Activated CD4-positive, alpha-beta T cell treated with anti-CD3 and anti-CD28 coated beads for 36 hours (primary cell): ENCODE measurements at places on chromosomes 5 and 9. TPM values are rescaled to one million over a fixed set of nuclear protein-coding genes. Genes with fewer than 3 reads are reported as not detected.

Gene CCNG1
- 120 TPM for total RNA-seq

Gene FSTL4
- not detected for total RNA-seq

Gene FAM221B
- not detected for total RNA-seq

Gene HOMER1
- 11.1 TPM for total RNA-seq

Gene FOXD4L4
- 0.07 TPM for total RNA-seq

Gene SSBP2
- 16.9 TPM for total RNA-seq

Gene PDCD1LG2
- total RNA-seq, result 0.43 TPM

Gene LVRN
- total RNA-seq, result not detected

Gene IL31RA
- total RNA-seq, result not detected

Gene ZFP62
- total RNA-seq, result 31.8 TPM

Gene GABRP
- not detected for total RNA-seq

Gene ADGRV1
- total RNA-seq, result 0.12 TPM

Gene C9orf50
- not detected for total RNA-seq

Gene CNTFR
- total RNA-seq, result not detected

Gene SPACA9
- 2.7 TPM for total RNA-seq

Gene PCDHGA8
- not detected for total RNA-seq

Gene TAF1L
- total RNA-seq, result not detected

Gene PPP3R2
- not detected for total RNA-seq

Gene KCNN2
- total RNA-seq, result not detected

Gene TMEM215
- not detected for total RNA-seq

Gene DNAI1
- not detected for total RNA-seq

Gene ORM2
- not detected for total RNA-seq

Gene ANKRD18A
- total RNA-seq, result 6.4 TPM

Gene SLC6A18
- not detected for total RNA-seq

Gene PLPP7
- 0.30 TPM for total RNA-seq

Gene CBY3
- 0.40 TPM for total RNA-seq

Gene LNPEP
- 46.7 TPM for total RNA-seq

Gene GABRA1
- not detected for total RNA-seq

Gene CMBL
- total RNA-seq, result 0.66 TPM

Gene SPATA31E1
- not detected for total RNA-seq

Gene PCDHA5
- total RNA-seq, result not detected

Gene PDE8B
- not detected for total RNA-seq

Gene CEP78
- 35.0 TPM for total RNA-seq

Gene HMCN2
- 0.05 TPM for total RNA-seq

Gene PCA3
- total RNA-seq, result not detected

Gene MYORG
- 2.2 TPM for total RNA-seq

Gene IL4
- 0.77 TPM for total RNA-seq

Gene ZNF189
- 13.1 TPM for total RNA-seq

Gene CDH10
- not detected for total RNA-seq

Gene PCDHGB2
- total RNA-seq, result 0.18 TPM

Gene DNM1
- 0.72 TPM for total RNA-seq

Gene LMBRD2
- 9.3 TPM for total RNA-seq

Gene FCHO2
- total RNA-seq, result 1.3 TPM

Gene LTC4S
- 0.39 TPM for total RNA-seq

Gene C5orf52
- total RNA-seq, result not detected

Gene CA9
- 2.9 TPM for total RNA-seq

Gene FGF10
- not detected for total RNA-seq

Gene ACER2
- total RNA-seq, result 1.6 TPM

Gene RNF183
- 0.64 TPM for total RNA-seq

Gene PCDHAC2
- not detected for total RNA-seq

Gene BTNL8
- total RNA-seq, result 0.11 TPM

Gene SLC34A1
- 0.14 TPM for total RNA-seq
